Progenitor cell of endocrine pancreas (in vitro differentiated cells): ENCODE measurements at places on chromosomes 6 and 20.

DNA sequence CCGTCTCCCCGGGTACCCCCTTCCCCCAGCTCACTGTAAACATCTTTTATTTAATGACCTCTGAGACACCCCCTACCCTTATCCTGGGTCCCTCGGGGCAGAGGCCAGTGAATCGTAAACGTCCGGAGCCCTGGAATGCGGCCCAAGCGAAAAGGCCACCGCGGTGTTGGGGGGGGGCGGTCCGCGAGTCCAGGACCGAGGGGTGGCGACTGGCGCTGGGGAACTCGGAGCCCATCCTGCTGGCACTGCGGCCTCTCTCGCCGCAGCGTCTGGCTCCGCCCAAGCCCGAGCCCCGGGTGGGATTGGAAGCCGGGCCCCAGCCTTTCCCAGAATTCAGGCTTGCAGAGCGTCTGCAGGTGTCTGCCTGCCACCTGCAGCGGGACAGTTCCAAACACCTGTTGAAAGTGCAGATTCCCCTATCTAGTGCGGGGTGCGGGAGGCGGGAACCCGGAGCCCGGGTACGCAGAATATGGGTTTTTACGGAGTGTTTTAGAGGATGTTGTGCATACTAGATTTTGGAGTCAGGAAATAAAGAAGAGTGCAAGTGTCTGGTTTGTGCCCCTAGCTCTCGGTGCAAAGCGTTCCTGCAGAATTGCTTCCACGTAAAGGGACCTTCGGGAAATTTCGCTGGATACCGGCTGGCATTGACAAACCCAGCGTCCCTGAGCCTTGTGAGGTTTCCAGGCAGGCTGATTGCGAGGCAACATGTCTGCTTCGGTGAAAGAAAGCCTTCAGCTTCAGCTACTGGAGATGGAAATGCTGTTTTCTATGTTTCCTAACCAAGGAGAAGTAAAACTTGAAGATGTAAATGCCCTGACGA lies 800 bp downstream of the RWDD2A start:
- peak; percentile 62 for DNase-seq

GRCh38 chr20:53828682-53829254 lies 235.1 kb upstream of the ZNF217 start:
- DNase-seq = no peak

- no peak for DNase-seq
Observed at GRCh38 chr20:60263725-60264709, 305.8 kb downstream of the CDH26 start.

DNA sequence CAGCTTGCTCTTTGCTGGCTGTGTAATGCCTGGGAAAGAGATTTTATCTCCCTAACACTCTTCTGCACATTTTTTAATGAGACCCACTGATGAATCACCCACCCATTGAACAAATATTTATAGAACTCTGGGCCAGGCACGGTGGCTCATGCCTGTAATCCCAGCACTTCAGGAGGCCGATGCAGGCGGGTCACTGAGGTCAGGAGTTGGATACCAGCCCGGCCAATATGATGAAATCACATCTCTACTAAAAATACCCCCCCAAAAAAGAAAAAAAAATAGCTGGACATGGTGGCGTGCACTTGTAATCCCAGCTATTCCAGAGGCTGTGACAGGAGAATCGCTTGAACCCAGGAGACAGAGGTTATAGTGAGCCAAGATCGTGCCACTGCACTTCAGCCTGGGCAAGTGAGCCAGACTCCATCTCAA lies 82.1 kb upstream of the SIRPA start:
- no peak for DNase-seq

DNA sequence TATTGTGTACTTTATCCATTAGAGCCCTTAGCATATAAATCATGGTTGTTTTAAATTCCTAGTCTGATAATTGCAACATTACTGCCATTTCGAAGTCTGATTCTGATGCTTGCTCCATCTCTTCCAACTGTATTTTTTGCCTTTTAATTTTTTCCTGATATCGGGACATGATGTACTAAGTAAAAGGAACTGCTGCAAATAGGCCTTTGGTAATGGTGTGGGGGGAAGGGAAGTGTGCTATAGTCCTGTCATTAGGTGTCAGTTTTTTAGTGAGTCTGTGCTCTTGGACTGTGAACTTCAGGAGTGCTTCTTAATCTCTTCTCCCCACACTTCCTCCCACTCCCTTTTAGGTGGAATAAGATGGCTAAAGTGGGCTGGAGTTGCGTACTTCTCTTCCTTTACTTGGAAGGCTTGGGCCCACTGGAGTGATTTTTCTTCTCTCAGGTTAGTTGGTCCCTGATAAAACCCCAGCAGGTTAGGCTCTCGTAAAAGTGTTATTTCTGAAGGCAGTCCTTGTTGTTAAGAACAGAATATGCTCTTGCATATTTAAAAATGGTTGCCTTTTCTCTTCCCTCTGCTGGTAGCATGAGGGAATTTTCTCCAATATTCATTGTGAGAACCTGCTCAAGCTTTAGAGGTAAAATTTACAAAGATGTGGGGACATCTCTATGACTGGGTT lies 18.1 kb downstream of the STXBP5 start:
- DNase-seq = no peak

DNA sequence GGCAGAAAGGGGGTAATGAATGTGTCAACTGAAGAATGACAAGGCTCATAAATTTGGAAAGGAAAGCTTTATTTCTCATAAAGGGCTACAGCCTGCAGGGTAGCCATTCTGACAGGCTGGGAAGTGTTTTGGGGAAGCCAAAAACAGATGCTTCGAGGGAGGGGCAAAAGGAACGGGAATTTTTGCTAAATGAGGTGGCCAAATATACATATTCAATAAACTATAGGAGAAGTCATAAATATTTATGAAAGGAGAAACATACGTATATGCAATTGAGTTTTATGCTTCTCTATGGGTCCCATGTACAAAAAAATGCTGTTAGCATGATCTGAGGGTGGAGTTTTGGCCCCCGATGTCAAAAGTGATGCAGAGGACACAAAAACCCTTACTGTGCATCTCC lies 180.7 kb downstream of the FNDC1 start:
- no peak for DNase-seq

DNA sequence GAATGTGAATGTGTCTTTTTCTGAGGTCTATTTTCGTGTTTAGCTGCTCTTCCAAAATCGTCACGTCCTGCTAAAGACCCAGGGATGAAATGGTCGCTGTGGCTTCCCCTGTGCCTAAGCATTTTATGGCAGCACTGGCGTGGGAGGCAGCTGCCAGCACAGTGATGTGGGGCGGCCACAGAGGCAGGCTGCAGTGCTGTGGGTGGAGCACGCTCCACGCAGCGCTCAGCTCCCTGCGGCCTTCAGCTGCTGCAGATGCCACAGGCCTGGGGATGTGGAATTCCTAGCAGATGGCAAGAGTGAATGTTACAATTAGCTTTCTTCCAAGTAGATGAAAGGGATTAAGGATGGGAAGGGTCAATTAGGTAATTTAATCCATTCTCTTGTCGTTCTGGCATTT lies 242.6 kb downstream of the SMOC2 start:
- DNase-seq = no peak

GRCh38 chr6:42366011-42366705 lies 85.6 kb downstream of the TRERF1 start:
- DNase-seq = no peak

DNA sequence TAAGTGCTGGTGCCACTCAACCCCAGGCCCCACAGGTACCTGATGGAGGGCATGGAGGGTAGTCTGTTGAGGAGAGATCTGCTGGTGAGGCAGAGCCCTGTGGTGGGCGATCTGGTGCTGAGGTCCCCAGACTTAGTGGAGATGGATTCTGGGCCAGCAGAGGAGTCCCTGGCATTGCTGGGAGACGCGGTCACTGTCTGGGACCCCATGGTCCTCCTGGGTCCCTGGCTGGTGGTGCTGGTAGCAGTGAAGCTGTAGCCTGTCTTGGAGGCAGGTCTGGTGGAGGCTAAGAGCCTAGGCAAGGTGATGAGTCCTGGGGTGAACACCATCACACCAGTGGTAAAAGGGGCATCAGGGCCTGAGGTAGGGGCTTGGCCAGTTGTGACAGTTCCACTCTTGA lies 6.6 kb downstream of the TREML2 start:
- DNase-seq = no peak

GRCh38 chr6:47308552-47309290 lies 984 bp downstream of the TNFRSF21 start:
- DNase-seq = peak; percentile 17

DNA sequence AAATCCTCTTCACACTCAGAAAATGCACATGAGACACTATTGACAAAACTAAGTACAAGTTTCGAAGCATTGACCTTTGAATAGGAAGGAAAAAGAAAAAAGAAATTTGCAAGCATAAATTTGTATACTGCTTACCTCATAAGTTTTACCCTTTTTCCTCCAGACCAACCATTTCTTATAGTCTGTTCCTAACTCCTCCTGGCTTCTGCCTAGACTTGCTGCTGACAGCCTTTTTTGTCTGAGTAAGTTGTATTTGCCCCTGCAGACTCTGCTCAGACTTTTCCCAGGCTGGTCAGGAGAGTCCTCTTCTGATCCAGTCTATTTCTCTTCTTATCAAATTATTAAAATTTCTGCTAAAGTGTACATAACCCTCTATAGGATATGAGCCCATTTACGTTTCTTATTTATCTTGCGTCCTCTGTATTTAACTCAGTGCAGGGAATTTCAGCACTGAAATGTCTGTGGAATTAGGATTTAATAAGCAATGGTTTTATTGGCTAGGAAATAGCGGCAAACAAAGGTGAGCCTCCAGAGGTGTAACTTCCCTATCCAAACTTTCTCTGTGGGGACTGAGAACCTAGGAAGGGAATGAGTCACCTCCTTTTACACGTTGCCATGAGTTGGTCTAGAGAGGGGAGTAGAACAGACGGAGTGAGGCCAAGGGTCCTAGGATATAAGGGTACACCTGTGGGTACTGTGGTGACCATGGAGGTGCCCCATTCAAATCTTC lies 207.1 kb upstream of the MARCKS start:
- no peak for DNase-seq

GRCh38 chr20:37544386-37544785 lies 16.7 kb upstream of the BLCAP start:
- DNase-seq = no peak

DNA sequence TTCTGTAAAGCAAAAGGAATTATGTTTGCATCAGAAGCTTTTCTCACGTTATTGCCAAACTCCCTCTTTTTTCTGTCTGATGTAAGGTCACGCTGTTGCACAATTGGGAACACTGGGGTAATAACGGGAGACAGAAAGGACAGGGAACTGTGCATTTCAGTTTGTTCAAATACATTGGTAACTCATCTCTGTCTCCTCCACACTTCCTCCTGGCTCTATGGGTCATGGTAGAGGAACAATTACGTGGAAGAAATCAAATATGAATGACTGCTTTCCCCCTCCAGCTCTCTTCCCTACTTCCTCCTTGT lies 132.2 kb upstream of the TNFAIP3 start:
- DNase-seq = no peak

DNA sequence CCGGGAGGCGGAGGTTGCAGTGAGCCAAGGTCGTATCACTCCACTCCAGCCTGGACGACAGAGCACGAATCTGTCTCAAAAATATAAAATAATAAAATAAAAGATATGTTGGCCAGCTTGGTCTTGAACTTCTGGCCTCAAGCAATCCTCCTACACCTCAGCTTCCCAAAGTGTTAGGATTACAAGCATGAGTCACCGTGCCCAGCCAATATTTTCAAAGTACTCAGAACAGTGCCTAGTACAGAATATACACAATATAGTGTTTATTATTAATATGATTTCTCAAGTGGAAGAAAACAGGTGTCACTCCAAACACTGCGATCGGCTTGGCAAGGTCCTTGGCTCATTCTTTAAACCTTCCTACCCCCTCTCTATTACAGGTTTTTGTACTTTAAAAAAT lies 3.1 kb downstream of the FAM210B start:
- no peak for DNase-seq

DNA sequence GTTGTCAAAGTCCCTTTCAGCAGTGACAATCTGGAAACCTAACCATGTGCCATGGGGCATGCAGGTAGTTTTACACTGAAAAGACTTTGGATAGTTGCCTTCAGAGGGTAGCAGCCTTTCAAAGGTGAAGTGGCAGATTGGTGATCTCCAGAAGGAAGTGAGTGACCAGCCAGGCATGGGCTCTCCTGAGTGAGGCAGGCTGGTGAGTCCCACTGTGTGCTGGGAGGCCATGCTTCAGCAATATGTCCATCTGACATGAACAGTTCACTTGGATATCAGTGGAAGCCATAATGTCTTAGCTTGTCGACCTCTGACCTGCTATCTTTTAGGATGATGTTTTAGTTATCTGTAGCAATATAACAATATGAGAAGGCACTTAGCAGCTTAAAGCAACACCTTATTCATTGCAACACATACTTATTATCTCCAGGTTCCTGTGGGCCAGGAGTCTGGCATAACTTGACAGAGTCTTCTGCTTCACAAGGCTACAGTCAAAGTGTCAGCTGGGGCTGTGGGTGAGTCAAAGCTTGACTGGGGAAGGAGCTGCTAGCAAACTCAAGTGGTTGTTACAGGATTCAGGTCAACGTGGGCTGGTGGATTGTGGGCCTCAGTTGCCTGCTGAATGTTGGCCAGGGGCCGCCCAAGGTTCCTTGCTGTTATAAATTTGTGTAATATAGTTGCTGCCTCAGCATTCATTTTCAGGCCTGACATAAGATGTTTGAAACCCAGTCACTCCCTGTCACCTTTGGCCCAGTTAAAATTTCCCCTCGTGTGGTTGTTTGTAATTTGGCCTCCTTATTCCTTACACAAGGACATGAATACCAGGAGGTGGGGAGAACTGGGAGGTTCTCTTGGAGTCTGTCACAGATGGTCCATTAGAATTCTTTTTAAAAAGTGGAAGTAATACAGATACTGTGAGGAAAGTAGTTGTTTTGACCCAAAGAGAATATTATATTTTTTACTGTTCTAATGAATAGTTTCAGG lies 100.2 kb downstream of the UST start:
- DNase-seq = no peak

DNA sequence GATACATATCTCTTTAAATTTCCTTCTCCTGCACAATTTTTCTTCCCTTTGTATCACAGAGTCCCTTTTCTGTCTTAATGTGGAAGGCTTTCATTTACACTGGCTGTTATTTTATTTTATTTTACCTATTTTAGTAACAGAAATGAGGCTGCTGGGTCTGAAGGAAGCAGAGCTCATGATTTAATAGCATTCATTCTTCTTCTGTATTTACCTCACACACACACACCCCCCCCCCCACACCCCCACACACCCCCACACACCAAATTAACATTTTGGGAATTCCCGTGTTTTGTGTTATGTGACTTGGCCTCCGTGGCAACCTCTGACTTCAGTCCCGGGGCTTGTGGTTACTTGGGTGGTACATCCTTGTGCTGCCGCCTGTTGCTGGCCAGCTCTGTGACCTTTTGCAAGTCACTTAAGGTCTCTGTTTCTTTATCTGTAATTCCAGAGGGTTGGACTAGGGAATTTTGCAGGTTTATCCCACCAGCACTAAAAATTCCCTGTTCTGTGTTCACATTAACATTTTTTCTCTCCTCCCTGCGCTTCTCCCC lies 108.8 kb downstream of the TIAM2 start:
- DNase-seq = no peak

DNA sequence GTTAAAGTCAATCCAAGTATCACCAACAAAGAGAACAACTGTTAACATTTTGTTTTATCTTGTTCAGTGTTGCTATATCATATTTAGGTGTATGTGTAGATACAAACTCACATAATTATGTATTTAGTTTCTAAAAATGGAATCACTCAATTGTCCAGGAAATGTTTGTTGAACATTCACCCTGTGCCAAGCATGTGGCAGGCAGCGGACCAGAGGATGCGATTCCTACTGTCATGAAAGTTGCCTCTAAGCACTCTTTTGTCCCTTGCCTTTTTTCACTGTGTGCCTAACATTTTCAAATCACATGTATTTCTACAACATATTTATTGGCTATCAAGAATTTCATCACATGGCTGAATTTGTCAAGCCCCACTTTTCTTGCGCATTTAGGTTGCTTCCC lies 16.9 kb upstream of the TGM2 start:
- no peak for DNase-seq
